CD8-positive, alpha-beta memory T cell (primary cell): ENCODE measurements at places on chromosomes 5 and 9. TPM values are rescaled to one million over a fixed set of nuclear protein-coding genes. Genes with fewer than 3 reads are reported as not detected.

The GRK6 gene
- 185 TPM for total RNA-seq

DNA sequence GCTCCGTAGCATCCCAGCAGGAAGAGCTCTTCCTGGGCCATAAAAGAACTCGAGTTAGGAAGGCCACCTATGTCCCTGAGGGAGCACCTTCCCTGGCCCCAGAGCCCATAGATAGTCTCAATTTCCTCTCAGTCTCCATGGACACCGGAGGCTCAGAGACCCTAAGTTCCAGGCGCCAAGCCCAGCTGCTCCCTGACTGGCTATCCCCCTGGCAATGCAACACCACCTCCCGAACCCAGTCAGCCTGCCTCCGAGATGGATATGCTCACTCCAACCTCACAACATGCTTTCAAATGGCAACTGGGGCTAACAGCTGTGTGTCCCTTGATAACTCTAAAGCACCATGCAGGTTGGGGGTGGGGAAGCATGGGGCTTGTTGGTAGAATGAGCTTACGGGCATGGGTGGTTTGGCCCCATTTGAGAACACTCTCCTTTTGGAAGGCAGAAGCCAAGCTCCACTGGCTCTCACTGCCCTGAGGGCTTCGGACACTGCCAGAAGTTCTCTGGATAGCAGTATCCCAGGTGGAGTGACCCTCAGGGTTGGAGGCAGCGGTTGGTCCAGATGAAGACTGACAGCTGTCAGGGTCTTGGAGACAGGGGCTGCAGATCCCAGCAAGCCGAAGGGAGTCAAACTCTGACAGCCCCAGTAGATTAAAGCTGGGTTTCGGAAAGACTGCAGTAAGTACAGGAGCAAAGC, 165.3 kb downstream of the PAX5 start:
- no peak for DNase-seq
- no peak overlapping the region for H3K27ac ChIP-seq
- no peaks in the 10 kb centered on the region for H3K4me1 ChIP-seq
- no peak overlapping the region for H3K4me3 ChIP-seq
- no peaks in the 10 kb centered on the region for H3K36me3 ChIP-seq
- H3K27me3 ChIP-seq = no peaks in the 10 kb centered on the region

DNA sequence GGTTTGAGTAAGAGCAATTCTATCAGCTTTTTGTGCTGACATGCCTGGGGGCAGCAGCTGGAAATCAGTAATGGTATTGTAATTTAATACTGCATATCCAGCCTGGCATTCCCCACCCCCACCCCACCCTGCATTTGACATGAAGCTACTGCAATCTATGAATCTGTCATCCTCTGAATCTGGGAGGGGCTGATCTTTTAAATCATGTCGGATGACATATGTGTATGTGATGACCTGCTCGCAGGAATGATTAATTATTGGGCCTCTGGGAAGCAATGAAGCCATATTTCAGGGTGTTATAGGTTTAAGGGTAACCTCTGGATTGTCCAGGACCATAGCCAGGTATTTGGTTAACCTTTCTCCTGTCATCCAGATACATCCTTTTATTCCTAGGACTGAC, 64.6 kb upstream of the RASGRF2 start:
- H3K27me3 ChIP-seq = no peaks in the 10 kb centered on the region
- no peak overlapping the region for H3K27ac ChIP-seq
- no peaks in the 10 kb centered on the region for H3K36me3 ChIP-seq
- no peak for DNase-seq
- no peaks in the 10 kb centered on the region for H3K4me1 ChIP-seq
- H3K4me3 ChIP-seq = no peak overlapping the region

GRCh38 chr9:98590101-98590500, 118.6 kb downstream of the GABBR2 start:
- H3K4me3 ChIP-seq = no peak overlapping the region
- no peak overlapping the region for H3K27ac ChIP-seq
- H3K36me3 ChIP-seq = no peaks in the 10 kb centered on the region
- no peak for DNase-seq
- no peaks in the 10 kb centered on the region for H3K4me1 ChIP-seq

The CDH9 gene
- total RNA-seq = not detected

GRCh38 chr9:21993893-21994555, at the start of gene CDKN2A:
Gene CDKN2A, minus strand, starts transcription at chr9:21994392.
- H3K27me3 ChIP-seq = no peaks in the 10 kb centered on the region
- no peaks in the 10 kb centered on the region for H3K36me3 ChIP-seq
- peaks cover 19% of the 10 kb centered on the region for H3K4me1 ChIP-seq
- peak; percentile 45 for DNase-seq

The KIF4B gene
- total RNA-seq = 0.09 TPM

- no peak overlapping the region for H3K4me3 ChIP-seq
- no peaks in the 10 kb centered on the region for H3K27me3 ChIP-seq
- DNase-seq = no peak
Observed at GRCh38 chr5:73867345-73868335, 241.6 kb downstream of the ARHGEF28 start.

The QRFP gene
- not detected for total RNA-seq

DNA sequence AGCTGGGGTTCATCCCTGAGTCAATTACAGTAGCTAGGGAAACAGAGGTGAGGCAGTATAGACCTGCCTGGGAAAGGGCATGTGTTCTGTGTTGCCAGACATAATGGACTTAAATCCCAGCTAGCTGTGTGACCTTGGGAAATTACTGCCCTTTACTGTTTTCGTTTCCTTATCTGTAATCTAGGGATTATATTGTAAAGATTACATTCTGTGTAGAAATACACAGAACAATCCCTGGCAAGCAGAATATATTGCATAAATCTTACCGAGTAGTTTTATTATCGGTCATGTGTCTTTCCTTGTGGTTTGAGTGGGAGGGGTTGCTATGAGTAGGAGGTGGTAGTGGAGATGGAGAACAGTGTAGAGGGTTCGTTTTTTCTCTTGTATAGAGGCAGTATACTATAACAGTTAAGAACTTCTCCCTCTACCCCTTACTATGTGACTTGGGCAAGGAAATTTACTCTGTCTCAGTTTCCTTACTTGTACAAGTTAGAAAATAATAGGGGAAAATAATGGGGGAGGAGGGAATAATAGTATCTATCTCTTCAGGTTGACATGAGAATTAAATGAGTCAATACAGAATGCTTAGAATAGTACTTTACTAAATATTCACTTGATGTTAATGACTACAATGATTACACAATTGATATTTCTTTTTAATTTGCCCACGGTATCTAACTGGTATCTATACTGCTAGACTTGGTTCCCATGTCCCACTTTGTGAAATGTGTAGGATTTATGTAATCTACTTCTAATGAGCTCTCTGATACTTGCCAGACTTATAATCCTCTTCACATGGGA, 7.1 kb upstream of the DMXL1 start:
- no peak overlapping the region for H3K27ac ChIP-seq
- DNase-seq = no peak
- H3K4me3 ChIP-seq = no peak overlapping the region

The WNT8A gene
- not detected for total RNA-seq

The PALM2AKAP2 gene
- total RNA-seq = not detected

DNA sequence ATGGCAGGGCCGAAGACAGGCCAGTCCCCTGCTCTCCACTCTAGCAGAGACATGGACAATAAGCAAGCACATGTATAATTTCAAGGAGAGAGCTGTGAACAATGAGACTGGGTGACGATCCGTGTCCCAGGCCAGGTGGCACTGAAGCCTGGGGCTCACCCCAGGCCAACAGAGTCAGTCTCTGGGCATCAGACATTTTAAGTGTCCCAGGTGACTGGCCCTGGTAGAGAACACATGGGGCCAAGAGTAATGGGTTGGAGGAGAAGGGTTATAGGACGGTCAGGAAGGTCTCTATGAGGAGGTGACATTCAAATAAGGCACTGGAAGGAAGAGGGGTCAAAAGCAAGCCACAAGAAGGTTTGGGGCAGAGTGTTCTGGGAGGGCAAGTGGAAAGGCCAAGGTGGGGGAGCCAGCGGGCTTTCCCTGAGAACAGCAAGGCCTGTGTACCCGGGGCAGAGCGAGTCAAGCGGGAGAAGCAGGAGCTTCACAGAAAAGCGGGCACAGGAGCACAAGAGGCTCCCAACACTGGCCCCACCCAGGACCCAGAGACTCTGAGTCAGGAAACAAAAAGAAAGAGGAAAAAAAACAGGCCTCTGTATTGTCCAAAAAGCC, 1.1 kb upstream of the AKNA start:
- no peak for DNase-seq
- H3K27me3 ChIP-seq = no peaks in the 10 kb centered on the region
- peak overlapping the region; percentile 98 for H3K4me3 ChIP-seq
- peak overlapping the region; percentile 96 for H3K27ac ChIP-seq
- H3K36me3 ChIP-seq = peaks cover 3% of the 10 kb centered on the region

DNA sequence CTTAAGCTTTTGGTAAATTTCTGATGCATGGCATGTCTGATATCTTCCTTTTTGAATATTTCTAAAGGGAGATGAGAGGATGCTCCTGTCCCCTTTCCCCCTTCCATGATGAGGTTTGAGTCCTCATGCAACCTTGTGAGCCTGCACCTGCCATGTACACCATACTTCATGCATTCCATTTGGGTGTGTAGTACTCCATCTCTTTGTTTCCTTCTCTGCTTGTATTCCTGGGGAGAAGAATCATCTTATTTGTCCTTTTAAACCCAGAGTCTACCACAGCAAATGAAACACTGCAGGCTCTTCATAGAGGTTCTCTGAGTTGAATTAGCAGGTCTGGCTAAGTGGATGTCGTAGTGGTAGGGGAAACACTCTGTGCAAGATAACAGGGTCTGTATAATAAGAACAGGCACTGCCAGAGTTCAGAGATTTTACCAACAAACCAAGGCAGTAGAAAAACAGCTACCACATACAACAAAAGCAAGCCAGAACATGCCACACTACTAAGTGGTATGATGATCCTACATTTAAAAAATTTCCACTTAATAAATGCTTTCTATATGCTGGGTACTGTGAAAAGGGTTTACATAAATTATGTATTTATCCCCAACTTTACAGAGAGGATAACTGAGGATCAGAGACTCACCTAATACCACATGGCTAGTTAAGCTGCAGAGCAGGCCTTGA, 439.8 kb upstream of the GRIA1 start:
- no peak overlapping the region for H3K27ac ChIP-seq
- no peaks in the 10 kb centered on the region for H3K4me1 ChIP-seq
- H3K27me3 ChIP-seq = no peaks in the 10 kb centered on the region
- H3K4me3 ChIP-seq = no peak overlapping the region
- no peaks in the 10 kb centered on the region for H3K36me3 ChIP-seq

DNA sequence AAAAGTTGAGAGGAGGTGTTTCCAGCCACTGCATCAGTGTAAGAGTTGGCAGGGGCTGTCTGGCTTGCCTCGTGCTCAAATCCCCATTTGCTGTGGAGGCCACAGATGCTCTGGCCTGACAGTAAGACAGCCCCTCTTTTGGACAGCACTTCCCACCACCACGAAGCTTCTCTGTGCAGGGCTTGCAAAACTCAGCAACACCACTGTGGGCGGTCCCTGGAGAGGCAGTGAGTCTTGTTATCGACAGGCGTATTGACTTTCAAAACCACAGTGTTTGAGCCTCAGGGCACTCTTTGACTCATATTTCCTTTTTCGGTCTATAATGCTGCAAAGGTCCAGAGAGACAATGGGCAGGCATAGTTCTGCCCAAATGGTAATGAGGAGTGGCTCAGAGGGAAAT, 539.5 kb downstream of the EBF1 start:
- no peaks in the 10 kb centered on the region for H3K36me3 ChIP-seq
- H3K27ac ChIP-seq = no peak overlapping the region
- H3K27me3 ChIP-seq = no peaks in the 10 kb centered on the region
- no peak for DNase-seq
- no peaks in the 10 kb centered on the region for H3K4me1 ChIP-seq

The INSL6 gene
- not detected for total RNA-seq

- no peaks in the 10 kb centered on the region for H3K27me3 ChIP-seq
- no peak overlapping the region for H3K27ac ChIP-seq
- H3K4me3 ChIP-seq = no peak overlapping the region
- no peak for DNase-seq
- H3K4me1 ChIP-seq = no peaks in the 10 kb centered on the region
Observed at GRCh38 chr9:82080265-82080664, 91.7 kb downstream of the SPATA31D1 start.

GRCh38 chr5:139407517-139407916, 3.6 kb upstream of the SPATA24 start:
- H3K27me3 ChIP-seq = no peaks in the 10 kb centered on the region
- peaks cover 22% of the 10 kb centered on the region for H3K4me1 ChIP-seq

The KLF4 gene
- total RNA-seq = 0.31 TPM

DNA sequence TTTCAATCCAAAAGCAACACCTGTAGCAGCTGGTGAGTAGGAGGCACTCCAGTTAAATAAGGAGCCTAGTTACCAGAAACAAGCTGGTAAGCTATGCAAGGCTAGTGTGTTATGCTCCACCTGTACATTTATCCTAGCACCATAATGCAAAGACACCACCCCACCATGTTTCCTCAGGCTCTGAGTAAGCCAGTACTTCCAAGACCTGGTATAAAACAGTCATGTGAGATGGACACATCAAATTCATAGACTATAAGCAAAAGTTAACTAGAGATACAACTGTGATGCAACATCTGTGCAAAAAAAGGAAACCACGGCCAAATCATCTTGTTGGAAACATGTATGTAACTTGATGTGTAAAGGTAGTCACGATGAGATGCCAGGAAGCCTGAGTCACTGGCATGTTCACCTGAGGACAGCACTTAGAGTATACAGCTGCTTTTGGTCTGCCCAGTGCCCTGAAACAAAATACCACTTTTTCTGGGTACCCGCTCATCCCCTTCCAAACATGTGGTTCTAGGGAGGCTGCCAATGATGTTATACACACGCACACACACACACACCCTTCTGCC, 66.1 kb downstream of the CDK5RAP2 start:
- no peaks in the 10 kb centered on the region for H3K4me1 ChIP-seq
- no peak overlapping the region for H3K27ac ChIP-seq
- H3K27me3 ChIP-seq = no peaks in the 10 kb centered on the region
- no peak for DNase-seq
- no peak overlapping the region for H3K4me3 ChIP-seq

The LYSMD3 gene
- total RNA-seq = 17.0 TPM

GRCh38 chr5:33854733-33855151, 37.0 kb downstream of the ADAMTS12 start:
- no peak overlapping the region for H3K27ac ChIP-seq
- H3K36me3 ChIP-seq = no peaks in the 10 kb centered on the region
- H3K27me3 ChIP-seq = no peaks in the 10 kb centered on the region
- no peak overlapping the region for H3K4me3 ChIP-seq
- H3K4me1 ChIP-seq = peaks cover 20% of the 10 kb centered on the region
- DNase-seq = no peak

- no peaks in the 10 kb centered on the region for H3K36me3 ChIP-seq
- no peak for DNase-seq
- no peak overlapping the region for H3K4me3 ChIP-seq
- H3K4me1 ChIP-seq = no peaks in the 10 kb centered on the region
- H3K27ac ChIP-seq = no peak overlapping the region
- H3K27me3 ChIP-seq = no peaks in the 10 kb centered on the region
Observed at GRCh38 chr5:119582987-119583386, 46.4 kb upstream of the FAM170A start.

DNA sequence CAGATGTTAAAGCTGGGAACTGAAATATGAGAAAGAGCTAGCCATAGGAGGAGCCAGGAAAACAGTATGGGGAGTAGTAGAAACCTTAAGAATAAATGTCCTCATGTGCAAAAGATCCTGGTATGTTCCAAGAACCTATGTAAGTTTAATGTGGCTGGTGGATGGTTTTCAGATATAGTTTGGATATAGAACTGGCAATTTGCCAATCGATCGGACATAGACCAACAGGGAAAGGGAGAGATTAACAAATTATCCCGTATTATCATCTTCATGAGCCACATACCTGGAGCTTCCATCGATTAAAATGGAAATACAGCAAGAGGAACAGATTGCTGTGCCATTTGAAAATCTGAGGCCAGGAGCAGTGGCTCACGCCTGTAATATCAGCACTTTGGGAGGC, 388.7 kb downstream of the PRELID2 start:
- H3K27me3 ChIP-seq = no peaks in the 10 kb centered on the region
- H3K36me3 ChIP-seq = no peaks in the 10 kb centered on the region
- no peak overlapping the region for H3K27ac ChIP-seq

The NDUFA8 gene
- 54.6 TPM for total RNA-seq
